ENCODE measurements at places on chromosomes 1 and 21. TPM values are rescaled to one million over a fixed set of nuclear protein-coding genes. Genes with fewer than 3 reads are reported as not detected.

The AADACL3 gene
- not detected for polyA plus RNA-seq

- DNase-seq: peak; percentile 59
Observed at GRCh38 chr1:35660581-35661473, 19.5 kb upstream of the PSMB2 start.

- DNase-seq: no peak
Observed at GRCh38 chr21:41737651-41738324, 29.1 kb downstream of the RIPK4 start.

The THRAP3 gene
- 142 TPM for polyA plus RNA-seq

The SPATC1L gene
- polyA plus RNA-seq: 12.7 TPM

The MAP3K21 gene
- 28.9 TPM for polyA plus RNA-seq

The TPTE gene
- polyA plus RNA-seq: not detected

DNA sequence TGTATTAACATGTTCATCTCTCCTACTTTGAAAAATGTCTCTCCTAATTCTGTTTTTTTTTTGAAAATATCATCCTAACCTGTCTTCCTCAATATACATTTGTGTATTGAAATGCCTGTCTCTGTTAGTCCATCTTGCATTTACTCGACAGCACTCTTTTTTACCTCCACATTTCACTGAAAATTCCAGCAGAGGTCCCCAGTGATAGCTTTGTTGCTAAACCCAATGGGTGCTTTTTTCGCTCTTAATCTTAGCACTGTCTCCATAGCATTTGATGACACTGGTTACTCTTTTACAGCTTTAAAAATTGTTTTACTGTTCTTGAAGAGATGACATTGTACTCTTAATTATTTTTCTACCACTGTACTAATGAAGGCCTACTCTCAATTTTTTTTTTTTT, 10.8 kb downstream of the OSBPL9 start:
- no peak for DNase-seq

The PLEKHA6 gene
- 52.1 TPM for polyA plus RNA-seq

The AMIGO1 gene
- 8.0 TPM for polyA plus RNA-seq

GRCh38 chr1:8597455-8597854, 220.0 kb downstream of the RERE start:
- DNase-seq: no peak

DNA sequence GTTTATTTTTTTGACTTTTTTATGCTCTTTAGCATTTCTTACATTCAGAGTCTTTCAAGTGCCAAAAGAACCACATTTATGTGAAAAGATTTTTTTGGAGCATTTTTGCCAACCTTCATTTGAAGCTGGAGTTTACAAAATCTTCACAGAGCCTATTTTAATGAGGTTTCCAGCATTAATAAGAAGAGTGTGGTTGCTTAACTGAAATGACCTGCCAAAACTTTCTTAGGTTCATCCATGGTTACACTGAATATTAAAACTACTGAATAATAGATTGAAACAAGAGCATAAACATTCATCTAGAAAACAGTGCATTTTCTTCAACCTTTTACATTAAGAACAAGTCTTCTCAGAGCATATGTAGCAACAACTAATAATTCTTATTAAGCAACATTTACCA, 672.3 kb upstream of the CXADR start:
- no peak for DNase-seq

DNA sequence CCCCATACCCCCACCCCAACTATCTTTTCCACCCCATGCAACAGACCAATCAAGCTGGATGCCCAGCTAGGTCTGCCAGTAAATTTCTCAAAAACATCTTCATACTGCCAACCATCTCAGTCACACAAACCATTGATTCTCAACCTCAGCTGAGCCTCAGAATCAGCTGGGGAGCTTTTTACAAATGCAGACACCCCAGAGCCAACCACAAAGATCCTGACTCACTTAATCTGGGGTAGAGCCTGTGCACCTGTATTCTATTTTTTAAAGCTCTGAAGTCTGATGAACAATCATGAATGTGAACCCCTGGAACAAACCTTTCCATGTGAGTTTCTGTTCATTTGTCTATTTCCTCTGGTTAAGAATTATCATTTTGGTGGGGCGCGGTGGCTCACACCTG, 66.0 kb downstream of the ZNF281 start:
- no peak for DNase-seq

DNA sequence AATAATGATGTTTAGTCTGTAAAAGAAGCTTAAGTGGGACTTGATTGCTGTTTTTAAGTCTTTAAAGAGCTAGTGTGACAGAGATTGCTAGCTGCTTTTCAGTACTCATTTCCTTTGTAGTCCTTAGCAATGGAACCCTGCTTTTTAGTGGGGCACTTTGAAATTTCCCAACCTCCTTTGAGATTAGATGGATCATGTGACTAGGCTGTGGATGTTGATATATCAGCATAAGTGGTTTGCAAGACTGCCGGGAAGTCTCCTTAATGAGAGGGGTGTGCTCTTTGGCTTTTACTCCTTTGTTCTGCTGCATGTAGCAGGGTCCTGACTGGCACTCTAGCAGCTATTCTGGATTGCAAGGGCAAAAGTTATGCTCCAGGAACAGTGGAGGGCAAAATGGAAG, 11.2 kb upstream of the RCOR3 start:
- DNase-seq: no peak

DNA sequence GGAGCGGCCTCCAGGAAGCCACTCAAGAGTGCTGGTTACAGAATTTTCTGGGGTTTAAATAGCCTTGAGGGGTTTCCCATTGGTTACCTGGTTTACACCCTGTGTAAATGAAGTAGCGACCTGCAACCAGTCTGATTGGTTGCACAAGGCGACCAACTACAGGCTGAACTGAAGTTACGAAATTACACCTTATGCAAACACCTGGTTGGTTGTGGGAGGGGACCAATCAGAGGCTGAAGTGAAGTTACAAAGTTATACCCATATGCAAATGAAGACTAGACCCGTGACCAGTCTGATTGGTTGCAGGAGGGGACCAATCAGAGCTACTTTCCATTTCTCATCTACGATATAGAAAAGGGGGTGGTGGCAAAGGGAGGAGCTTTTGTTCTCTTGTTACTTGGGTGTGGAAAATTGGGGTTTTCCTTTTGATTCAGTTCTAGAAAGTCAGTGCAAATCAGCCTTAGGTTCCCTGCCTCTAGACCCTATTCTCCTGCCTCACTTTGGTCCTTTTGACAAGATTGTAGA, 22.2 kb upstream of the C1orf174 start:
- no peak for DNase-seq

GRCh38 chr21:32520875-32521735, 64.2 kb downstream of the TCP10L start:
- peak; percentile 30 for DNase-seq

DNA sequence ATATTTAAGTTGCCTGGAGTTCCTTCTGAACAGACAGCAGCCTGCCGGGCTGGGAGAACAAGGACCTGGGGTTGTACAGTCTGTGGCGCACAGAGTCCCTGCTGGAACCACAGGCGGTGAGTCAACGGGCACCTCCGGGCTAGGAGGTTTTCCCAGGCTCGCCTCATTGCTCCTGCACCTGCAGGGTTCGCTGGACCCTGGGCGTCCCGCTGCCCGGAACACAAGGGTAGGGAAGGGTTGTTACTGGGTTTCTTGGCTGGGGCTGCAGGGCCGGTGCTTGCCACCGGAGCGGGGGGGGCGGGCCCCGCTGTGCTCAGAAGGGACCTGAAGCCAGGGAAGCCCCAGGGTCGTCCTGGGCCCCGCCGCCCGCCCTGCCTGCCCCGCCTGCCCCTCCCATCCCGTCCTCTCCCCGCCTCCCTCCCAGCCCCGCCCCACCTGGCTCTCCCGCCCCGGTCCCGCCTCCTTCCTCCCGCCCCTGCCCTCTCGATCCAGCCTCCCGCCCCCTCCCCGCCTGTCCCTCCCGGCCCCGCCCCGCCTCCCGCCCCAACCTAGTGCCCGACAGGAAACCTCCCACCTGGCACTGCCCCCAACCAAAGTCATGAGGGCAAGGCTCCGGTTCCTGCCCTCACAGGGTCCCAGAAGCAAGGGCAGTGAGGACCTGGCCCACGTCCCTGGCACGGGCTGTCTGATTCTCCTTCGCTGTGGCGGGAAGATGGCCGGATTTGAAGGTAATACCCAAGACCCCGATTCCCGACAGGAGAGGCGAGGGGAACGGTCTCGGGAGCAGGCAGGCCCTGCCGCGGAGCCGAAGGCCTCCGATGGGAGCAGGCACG, 6.8 kb downstream of the JMJD4 start:
- no peak for DNase-seq

The TCHHL1 gene
- not detected for polyA plus RNA-seq

The C4BPA gene
- 0.49 TPM for polyA plus RNA-seq

The RASSF5 gene
- 5.0 TPM for polyA plus RNA-seq

- DNase-seq: no peak
Observed at GRCh38 chr1:242827538-242827937, 303.0 kb upstream of the PLD5 start.

DNA sequence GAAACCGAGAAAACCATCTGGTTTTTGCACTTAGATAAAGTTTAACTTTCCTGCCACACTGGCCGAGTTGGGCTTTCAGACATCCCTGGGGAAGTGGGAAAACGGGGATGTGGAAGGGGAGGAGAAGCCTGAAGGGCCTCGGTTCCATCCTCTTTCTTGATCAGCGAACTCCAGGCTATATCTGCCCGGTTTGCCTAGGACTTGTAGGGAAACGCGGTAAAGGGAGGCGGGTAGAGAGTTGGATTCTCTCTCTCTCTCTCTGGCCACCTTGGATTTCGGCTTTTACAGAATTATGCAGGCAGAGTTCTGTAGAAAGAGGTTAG, 4.6 kb upstream of the LHX8 start:
- DNase-seq: no peak

GRCh38 chr1:40905061-40905460, 42.9 kb upstream of the CITED4 start:
- DNase-seq: no peak

The GCSAML gene
- 0.89 TPM for polyA plus RNA-seq

GRCh38 chr1:74728736-74729135, 4.1 kb downstream of the CRYZ start:
- DNase-seq: no peak

DNA sequence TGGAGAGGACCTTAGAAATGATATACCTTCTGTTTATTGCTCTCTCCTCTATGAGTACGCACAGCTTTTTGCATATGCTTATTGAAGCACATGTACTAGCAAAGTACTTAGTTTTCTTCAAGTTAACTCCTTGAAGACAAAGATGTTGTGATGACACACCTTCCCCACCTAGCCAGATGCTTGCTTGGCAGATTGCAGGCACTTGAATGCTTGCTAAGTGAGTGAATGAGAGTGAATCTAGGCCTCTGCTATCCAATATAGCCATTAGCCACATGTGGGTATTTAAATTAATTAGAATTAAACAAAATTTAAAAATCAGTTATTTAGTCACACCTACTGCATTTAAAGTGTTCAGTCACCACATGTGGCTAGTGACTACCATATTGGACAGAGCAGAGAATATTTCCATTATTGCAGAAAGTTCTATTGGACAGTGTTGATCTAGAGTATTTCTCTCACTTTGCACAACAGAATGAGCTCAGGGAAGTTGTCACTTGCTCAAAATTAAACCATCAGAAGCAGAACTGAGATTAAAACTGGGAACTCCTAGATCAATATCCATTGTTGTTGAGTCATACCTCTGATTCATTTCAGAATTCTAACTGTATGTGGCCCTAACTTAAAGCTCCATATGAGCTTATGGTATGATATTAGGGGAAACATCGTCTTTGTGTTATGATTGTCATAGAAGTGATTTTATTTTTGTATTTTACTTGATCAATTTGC, 8.6 kb upstream of the EEIG2 start:
- no peak for DNase-seq

GRCh38 chr21:44089001-44089911, 17.9 kb upstream of the PWP2 start:
- no peak for DNase-seq

The TENT5C gene
- 3.0 TPM for polyA plus RNA-seq

The GGPS1 gene
- 69.1 TPM for polyA plus RNA-seq

DNA sequence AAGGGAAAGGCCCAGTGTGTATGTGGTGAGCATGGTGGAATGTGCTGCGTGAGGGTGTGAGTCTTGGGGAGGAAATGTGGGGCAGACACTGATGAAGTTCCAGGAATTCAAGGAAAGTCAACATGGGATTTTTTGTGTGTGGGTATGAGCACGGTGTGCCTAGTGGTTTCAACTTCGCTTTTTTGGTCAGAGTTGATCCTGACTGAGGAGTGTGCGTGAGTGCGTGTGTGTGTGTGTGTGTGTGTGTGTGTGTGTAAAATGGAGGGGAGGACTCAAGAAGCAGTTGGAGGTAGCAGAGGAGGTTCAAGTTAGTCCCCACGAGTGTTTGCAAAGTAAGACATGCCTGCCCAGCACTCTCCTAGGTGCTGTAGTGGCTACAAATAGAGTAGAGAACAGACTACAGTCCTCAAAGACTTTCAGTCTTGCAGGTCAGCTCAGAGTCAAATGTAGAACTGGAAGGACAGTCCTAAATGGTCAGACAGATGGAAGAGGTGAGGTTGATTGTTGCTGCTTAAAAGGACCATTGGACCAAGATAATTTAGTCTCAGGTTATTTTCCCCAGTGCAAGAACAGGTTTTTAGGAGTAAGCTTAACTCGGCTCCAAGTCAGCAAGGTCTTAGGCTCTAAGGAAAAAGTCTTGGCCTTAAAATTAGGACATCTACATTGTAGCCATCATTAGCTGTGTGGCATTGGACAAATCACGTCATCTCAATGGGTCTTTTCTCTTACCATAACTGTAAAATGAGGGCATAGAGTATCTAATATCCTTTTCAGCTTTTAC, 25.0 kb downstream of the SLAMF1 start:
- no peak for DNase-seq

DNA sequence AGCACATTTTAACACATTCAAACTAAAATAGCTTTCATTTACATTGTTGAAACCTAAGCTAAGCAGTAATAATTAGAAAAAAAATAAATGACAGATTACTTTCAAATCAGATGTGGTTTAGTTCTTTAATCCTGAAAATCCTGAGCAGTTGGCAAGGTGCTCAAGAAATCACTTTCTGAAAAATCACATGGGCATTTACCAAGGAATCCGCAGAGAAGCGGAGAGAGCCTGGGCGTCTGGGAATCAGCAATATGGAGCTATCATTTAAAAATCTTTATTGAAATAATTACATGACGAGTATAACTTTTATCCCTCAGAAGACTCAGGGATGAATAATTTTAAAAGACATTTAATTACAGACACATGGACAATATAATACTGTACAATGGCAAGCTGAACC, 30.2 kb downstream of the GRIK1 start:
- no peak for DNase-seq

The NHLH2 gene
- polyA plus RNA-seq: not detected

DNA sequence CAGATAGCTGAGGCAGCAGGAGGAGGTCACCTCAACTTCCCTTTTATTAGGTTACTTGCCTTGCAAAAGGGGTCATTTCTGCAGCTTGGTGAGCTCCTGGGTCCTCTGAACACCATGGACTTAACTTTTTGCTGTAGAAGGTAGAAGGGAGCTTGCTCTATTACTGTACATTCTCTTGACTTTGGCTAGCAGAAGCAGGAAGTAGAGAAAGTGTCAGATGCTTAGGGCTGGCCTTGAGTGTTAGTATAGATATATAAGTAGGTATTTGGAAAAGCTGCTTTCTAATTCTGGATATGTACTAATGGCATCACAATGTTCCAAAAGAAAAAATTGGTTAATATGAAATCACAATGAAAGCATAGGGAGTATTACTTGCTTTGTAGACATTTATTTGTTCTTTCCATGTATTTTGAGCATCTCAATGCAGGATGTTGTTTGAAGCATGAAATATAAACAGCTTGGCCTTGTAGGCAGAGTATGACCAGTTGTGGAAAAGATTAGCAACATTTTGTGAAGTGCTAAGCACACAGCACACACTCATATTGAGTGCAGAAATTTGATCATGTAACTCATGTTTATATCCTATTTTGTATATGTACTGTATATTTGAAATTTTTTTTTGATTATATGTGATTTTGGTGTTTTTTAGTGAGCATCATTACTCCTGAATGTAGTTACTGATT, 108.8 kb downstream of the DYRK1A start:
- DNase-seq: no peak

The MIXL1 gene
- 0.28 TPM for polyA plus RNA-seq

- DNase-seq: no peak
Observed at GRCh38 chr1:192983349-192983980, 75.7 kb downstream of the UCHL5 start.
